ENCODE measurements at places on chromosomes 12 and 14. TPM values are rescaled to one million over a fixed set of nuclear protein-coding genes. Genes with fewer than 3 reads are reported as not detected.

DNA sequence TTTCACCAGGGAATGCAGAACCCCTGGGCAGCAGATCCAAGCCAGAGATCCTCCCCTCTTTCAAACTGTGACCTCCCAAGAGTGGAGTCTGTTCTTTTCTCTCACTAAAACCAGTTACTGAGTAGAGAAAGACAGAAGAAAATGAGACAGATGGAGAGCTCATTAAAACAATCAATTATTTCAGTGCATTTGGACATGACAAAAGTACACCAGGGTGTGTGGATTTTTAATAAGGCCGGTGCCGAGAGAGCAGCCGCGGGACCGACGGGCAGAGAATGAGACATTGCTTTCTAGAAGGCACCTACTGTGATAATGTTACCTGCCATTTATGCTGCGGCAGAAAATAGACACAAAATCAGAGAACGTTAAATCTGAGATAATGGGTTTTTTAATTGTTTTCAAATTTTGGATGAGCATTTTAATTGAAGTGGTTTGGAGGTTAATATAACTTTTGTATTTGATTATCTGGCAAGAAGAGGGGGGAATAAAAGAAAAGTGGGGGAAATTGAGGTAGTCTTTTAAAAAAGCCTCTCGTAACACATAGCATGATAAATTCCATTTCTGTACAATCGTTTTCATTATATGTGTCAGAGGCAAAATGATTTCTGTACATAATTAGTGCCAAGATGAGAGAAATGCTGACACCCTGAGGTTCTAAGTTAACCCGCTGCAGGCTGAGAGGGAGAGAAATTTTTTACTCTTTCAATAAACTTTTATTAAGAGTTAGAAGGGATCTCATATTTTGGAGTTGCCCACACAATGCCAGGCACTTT is 70.8 kb downstream of the HSPB8 start:
- H3K4me3 ChIP-seq = no peak overlapping the region
- H3K27ac ChIP-seq = no peak overlapping the region
- H3K4me1 ChIP-seq = no peaks in the 10 kb centered on the region
- no peaks in the 10 kb centered on the region for H3K27me3 ChIP-seq
- H3K36me3 ChIP-seq = no peaks in the 10 kb centered on the region
- DNase-seq = no peak

- peaks cover 3% of the 10 kb centered on the region for H3K27me3 ChIP-seq
- no peaks in the 10 kb centered on the region for H3K36me3 ChIP-seq
- no peaks in the 10 kb centered on the region for H3K4me1 ChIP-seq
- no peak overlapping the region for H3K4me3 ChIP-seq
Measured at GRCh38 chr14:78790271-78790670, 620.1 kb downstream of the NRXN3 start.

DNA sequence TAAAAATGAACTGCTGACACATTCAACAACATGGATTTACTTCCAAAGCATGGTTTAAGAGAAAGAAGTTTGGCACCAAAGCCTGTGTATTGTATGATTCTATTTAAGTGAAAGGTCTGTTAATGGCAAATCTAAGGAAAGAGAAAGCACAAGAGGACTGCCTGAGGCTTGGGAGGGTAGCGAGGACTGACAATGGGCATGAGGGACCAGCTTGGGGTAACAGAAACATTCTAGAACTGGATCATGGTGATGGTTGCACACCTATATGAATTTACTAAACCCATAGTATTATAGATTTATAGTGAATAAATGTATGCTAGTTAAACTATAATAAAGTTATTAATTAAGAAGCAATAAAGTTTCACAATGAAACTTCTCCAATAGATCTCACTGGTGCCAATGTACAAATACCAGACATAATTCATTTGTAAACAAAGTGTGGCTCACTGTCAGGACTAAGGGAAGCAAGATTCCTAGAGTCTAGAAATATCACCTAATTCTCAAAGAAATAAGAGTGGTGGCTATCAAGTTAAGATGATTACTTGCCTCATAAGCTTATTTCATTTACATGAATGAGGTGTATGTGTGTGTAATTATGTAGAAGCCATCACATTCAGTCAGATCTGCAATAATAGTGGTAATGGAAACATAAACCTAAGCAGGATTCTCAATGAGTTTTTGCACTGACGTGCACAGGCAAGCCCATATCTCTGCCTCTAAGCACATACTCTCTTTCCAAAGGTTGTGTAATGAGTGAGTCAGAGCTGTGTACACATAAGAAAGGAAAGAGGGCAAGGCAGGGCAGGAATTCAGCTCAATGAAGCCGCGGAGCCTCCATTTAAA is 353.4 kb downstream of the KCNH5 start:
- no peak for DNase-seq
- peak overlapping the region; percentile 68 for H3K27ac ChIP-seq
- H3K4me3 ChIP-seq = no peak overlapping the region
- no peaks in the 10 kb centered on the region for H3K27me3 ChIP-seq
- H3K36me3 ChIP-seq = no peaks in the 10 kb centered on the region
- peaks cover 9% of the 10 kb centered on the region for H3K4me1 ChIP-seq

DNA sequence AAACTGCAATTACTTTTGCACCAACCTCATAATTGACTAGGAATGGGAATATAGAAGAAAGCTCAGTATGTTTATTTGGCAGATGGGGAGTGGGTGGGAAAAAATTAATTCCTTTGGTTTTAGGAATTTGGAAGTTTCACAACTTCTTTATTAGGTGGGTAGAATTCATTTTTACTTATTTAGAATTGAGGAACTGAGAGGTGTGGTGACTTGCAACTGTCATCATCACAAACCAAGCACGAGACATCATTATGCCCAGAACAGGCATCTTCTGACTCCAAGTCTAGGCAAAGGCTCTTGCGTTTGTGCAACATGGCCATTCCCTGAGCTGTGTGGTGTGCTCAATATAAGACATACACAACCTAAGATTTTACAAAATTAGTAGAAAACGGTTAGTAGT is 380.0 kb downstream of the ATP23 start:
- no peaks in the 10 kb centered on the region for H3K36me3 ChIP-seq
- no peak for DNase-seq
- H3K27ac ChIP-seq = no peak overlapping the region
- no peak overlapping the region for H3K4me3 ChIP-seq

DNA sequence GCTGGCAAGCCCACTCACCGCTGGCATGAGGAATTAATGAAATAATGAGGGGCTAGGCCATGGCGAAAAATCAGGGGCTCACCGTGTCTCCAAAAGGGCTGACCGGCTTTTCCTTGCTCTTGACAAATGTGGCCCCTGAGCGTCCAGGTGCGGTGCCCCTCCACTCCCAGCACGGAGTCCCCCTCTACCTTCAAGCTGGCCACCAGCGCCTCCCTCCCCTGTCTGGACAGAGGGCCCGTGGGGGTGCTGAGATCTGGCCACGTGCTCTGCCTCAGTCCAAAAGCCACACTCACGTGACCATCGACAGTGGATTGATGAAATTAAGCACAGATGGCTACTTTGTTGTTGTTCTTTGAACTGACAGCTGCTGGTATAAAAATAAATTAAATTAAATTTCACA is 78.8 kb upstream of the BCL11B start:
- H3K4me3 ChIP-seq = no peak overlapping the region
- H3K27me3 ChIP-seq = peaks cover under 1% of the 10 kb centered on the region
- no peaks in the 10 kb centered on the region for H3K36me3 ChIP-seq

ADAMTS20 gene
- total RNA-seq = not detected

KIF5A gene
- not detected for total RNA-seq

TRIAP1 gene
- 9.7 TPM for total RNA-seq

KCNH5 gene
- total RNA-seq = not detected

LRP1-AS gene
- total RNA-seq = not detected

SYT1 gene
- total RNA-seq = not detected

CORO1C gene
- 175 TPM for total RNA-seq

TRHDE gene
- total RNA-seq = 1.2 TPM
